HEK293T (cell line): ENCODE measurements at places on chromosomes 13 and 19.

DNA sequence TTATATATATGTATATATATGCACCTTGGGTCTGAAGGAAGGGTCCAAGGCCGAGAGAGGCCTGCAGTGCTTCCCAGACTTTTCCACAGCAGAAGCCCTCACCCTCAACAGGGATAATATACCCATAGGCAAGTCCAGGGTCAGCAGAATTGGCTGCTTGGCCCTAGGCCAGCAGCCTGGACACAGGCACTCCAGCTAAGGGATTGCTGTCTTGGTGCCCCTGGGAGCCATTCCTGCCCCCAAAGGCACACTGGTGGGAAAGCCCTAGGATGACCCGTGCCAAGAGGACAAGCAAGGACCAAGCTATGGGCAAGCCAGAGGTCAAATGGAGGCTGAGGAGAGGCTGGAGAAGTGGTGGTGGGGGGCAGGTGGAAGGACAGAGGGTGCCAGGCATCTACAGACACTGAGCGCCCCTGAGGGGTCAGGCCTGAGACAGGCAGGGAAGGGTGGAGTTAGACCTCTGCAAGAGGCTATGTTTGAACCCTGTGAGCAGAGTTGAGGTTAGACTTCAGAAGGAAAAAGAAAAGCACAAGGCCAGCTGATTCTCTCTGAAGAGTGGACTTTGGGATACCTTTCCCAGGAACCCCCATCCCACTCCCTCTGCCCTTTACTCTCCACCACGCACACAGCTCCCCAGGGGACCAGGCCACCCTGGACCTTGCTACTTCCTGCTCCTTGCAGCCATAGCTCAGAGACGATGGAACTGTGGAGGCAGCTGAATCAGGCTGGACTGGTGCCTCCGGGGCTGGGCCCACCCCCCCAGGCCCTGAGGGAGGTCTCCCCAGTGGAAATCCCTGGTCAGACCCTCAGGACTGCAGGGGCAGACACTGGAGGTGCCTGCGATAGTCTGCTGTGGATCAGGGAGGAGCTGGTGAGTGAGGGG, at the start of gene ERICH4:
Gene ERICH4, plus strand, starts transcription at position 684 of the 883 bp plus-strand sequence. Its CDS starts 14 bp downstream, at position 698.
- DNase-seq: no peak

DNA sequence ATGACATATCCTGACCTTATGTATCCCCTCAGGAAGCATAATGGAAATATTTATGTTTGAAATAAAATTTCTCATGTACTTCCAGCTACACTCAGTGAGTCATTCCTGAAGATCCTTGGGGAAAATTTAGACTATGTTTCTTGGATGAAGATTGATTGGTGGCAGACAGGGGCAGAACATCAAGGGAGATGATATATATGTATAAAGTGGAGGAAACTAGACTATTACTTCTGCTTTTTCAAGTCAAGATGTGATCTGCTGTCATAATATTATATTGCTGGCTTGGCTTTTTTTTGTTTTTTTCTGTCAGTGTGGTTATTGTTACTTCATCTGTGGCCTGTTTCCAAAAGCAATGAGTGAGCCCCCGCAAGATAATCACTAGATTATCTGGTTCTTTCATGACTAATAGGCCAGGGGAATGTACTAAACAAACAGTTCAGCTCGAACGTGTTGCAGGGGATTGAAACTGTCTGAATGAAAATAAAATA, 87.2 kb upstream of the TNFSF11 start:
- no peak for DNase-seq

GRCh38 chr13:41402691-41403511, 54.4 kb upstream of the RGCC start:
- no peak for DNase-seq

GRCh38 chr19:9871626-9872338, 36.7 kb downstream of the PIN1 start:
- no peak for DNase-seq

- no peak for DNase-seq
Measured at GRCh38 chr19:50277966-50278580, 51.1 kb downstream of the KCNC3 start.
